ENCODE measurements at places on chromosomes 5 and 9. TPM values are rescaled to one million over a fixed set of nuclear protein-coding genes. Genes with fewer than 3 reads are reported as not detected.

The LCN9 gene
- not detected for total RNA-seq

The BTNL3 gene
- not detected for total RNA-seq

The LCN15 gene
- total RNA-seq, result not detected

The RNF183 gene
- total RNA-seq, result 0.96 TPM

- DNase-seq, result no peak
Measured at GRCh38 chr5:33379757-33380156, 61.0 kb upstream of the TARS1 start.

DNA sequence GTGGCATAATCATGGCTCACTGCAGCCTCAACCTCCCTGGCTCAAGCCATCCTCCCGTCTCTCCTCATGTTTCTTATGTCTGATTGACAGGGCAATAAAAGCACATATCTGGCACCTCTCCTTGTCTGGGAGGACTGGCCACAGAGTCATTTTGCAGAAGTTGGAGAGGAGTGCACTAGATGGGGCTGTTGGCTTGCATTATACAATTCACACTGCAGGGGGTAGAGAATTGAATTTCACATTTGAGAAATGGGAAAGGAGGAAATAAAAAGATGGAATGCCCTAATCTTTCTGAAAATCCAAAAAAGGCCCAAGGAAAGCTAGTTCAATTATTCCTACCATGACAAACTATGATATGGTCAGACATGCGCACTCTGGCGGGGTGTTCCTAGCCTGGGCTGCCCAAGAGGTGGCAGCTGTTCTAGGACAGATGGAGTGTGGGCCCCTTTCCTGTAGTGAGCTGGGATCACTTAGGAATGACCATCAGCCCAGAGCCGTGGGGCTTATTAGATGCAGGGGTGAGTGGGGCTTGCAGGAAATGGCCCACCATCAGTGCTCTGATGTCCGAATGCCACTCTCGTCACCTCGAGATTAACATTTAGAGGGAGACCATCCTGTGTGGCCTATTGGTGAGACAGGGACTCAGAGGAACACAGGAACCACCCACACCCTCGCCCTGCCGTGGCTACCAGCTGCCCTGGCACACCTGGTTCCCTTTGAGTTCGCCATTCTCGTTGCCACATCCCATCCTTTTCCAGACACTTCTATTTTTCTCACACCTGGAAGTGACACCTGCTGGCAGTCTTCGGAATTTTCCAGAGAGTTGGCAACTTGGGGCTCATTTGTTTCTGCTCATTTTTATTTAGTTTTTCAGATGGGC is 21.8 kb upstream of the ANKRD18A start:
- no peak for DNase-seq

GRCh38 chr5:136731241-136731900 is 366.0 kb upstream of the TRPC7 start:
- DNase-seq, result no peak

GRCh38 chr5:132215329-132215728 is 12.3 kb downstream of the P4HA2 start:
- peak; percentile 89 for DNase-seq

DNA sequence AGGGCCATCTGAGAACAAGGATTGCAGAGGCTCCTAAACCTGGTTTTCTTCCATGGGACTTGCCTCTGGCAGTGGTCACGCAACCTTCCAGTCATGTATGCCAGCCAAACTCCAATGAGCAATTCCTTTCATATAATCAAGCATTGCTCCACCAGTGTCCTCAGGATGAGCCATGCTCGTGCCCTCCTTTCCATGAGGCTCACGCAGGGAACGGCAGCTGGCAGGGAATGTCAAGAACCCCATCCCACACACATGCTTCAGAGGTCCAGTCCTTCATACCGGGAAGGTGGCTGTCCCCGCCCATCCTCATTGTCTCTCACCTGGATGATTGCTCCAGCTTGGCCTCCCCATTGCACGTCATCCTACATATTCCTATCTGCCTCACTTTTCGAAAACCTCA is 13.4 kb upstream of the ZBTB34 start:
- DNase-seq, result no peak

DNA sequence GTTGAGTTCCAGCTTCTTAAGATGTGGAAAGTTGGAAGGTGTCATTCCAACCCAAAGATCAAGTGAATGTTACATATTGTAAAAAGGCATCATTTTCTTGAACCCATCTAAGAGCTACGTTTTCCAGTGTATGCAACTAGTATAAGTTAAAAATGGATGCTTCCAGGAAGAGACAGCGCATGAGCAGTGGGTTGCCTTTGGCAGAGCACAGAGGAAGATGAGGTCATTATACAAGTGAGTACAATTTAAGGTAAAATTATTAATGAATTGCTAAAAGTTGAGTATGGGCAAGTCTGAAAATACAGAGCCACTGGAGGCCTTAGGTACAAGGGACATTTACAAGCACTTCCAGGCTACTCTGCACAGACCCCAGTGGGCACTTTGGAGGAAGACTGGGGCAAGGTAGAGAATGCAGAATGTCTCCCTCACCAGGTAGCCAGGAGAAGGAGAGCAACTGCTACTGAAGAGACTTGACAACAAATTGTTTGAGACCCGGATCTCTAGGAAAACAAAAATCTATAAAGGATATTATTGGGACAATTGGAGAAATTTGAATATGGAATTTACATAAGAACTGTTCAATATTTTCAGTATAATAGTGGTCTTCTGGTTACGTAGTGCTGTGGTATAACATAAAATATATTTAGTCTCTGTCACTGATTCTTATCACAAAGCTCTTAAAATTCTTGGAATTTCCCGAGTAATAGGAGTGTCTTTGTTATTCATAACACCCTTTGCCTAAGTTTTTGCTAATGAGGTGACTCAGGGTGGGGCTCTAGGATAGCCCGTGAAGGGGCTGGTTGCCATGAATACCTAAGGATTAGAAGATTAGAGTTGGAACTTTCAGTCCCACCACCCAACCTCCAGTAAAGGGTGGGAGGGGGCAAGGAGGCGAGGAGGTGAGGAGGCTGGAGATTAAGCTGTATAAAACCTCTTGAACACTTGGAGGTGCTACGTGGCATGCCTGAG is 129.9 kb upstream of the FER start:
- DNase-seq, result no peak

- no peak for DNase-seq
Measured at GRCh38 chr5:67255881-67256280, 59.3 kb upstream of the CD180 start.

GRCh38 chr5:172827841-172828240 is 6.2 kb upstream of the ERGIC1 start:
- DNase-seq, result no peak

DNA sequence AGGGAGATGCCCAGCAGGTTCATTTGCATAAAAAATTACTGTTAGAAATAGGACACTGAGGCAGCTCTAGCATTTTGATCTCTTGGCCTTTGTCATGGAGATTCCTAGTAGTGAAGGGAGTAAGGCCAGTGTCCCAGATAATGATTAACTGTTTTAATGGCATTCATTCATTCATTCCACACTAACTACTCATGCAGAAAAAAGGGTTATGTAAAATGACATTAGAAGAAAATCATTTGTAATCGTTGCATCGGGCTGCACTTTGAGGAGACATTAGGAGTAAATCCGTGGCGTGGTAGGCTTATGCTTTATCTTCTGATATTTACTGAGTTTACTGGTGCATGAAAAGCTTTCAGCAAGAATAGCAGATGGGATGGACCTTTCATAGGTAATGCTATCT is 82.6 kb upstream of the GRHPR start:
- DNase-seq, result no peak

DNA sequence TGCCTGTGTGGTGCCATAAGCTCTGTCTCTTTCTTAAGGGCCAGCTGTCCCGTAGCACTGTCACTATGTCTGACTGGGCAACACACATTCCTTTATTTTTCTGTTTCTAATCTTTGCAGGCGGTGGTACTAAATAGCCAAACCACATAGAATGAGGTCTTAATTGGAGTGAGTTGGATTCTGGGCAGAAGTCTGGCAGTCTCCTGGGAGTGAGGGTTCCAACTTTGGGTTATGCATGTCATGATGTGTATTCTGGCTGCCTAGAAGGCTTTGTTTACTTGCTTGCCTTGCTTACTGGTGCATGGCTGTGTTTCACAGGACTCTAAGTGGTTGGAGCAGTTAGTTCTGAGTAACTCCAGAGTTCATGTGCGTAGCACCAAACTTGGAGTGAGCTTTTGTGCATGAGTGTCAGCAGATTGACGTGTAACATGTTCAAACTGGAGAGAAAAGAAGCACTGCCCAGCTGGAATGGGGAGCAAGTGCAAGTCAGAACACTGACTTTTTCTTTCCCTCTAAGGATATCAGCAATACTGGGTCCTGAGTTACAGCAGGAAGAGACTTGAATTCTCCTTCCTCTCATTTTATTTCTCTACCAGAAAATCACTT is 185.8 kb downstream of the PCSK1 start:
- peak; percentile 69 for DNase-seq

DNA sequence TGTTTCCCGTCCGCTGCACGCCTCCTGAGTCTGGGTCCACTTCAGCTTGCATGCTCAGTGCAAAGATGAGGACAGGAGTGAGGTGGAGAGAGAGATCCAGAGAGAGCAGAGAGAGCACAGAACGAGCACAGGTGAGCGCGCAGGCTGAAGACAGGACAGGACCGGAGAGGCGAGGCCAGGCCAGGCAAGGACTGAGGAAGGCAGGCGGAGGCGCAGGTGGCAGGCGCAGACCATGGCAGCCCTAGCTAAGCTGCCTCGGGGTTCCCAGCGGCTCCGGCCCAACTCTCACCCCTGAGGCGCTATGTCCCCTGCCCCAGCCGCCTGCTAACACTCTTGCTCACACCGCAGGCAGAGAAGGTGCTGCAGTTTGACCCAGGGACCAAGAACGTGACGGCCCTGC is 9.7 kb downstream of the GRIN1 start:
- no peak for DNase-seq

- DNase-seq, result no peak
Measured at GRCh38 chr5:175572886-175573285, 85.0 kb upstream of the HRH2 start.

DNA sequence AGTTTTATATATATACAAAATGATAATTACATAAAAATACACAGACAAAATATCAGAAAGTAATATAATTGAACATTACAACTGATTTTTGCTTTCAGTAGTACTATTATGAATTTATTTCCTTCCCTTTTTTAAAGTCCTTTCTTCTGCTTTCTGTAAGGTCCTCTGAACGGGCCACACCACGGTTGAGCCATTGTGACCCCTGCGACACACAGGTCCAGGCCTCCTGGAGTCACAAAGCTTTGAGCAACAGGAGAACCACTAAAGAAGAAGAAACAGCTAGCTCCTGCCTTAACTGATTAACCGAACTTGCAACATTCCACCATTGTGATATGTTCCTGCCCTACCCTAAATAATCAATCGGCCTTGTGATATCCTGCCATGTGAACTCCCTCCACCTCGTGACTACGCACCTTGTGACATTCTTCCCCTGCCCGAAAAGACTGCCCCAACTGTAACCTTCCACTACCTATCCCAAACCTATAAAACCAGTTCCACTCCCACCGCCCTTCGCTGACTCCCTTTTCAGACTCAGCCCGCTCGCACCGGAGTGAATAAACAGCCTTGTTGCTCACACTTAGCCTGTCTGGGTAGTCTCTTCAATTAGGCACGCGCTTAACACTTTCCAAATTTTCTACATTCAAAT is 375.0 kb upstream of the RFX3 start:
- DNase-seq, result no peak

GRCh38 chr9:89021154-89021803 is 30.0 kb downstream of the S1PR3 start:
- DNase-seq, result no peak

Measured in ureter (tissue), 1 donor.